ENCODE measurements at places on chromosomes 3 and 15. TPM values are rescaled to one million over a fixed set of nuclear protein-coding genes. Genes with fewer than 3 reads are reported as not detected.
A peak's percentile ranks its signal among the peaks of the same experiment; 100 is the strongest.

DNA sequence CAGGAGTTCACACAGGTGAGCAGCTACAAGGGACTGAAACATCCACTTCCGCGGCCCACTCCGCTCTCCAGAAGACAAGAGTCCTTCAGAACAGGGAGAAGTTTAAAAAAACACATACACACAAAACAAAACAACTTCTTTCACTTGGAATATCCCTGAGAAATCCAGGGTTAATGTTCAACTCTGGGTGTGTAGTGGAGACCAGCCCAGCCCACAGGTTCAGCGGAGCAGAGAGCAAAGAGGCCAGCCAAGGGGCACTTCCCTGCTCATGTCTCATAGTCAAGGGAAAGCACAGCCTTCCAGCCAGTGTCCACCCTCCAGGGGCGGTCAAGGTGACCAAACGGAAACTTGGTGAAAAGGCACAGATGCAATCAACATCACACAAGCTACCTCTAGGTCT lies 41.6 kb downstream of the WNT5A start:
- DNase-seq: peak; percentile 81

GRCh38 chr3:94811836-94812235 lies 749.0 kb downstream of the NSUN3 start:
- no peak for DNase-seq

DNA sequence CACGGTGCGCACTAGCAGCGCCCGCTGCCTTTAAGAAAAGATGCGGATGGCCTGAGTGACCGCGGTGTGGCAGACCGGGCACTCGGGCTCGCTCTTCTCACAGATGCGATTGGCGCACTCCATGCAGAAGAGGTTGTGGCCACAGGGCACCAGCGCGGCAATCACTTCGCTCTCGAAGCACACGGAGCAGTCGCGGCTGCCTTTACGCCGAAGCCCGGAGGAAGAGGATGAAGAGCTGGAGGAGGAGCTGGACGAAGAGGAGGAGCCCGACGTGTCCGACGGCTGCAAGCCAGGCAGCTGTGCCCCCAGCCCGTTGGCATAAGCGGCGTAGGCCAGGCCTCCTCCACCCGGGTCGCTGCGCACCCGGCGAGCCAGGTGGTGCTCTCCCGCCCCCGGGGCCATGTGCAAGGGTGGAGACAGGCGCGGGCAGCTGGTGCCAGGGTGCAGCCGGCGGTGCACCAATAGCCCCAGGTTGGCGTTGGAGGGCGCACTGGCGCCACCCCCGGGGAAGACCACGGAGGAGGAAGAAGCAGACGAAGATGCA lies 2.6 kb downstream of the MEX3B start:
- DNase-seq: no peak

DNA sequence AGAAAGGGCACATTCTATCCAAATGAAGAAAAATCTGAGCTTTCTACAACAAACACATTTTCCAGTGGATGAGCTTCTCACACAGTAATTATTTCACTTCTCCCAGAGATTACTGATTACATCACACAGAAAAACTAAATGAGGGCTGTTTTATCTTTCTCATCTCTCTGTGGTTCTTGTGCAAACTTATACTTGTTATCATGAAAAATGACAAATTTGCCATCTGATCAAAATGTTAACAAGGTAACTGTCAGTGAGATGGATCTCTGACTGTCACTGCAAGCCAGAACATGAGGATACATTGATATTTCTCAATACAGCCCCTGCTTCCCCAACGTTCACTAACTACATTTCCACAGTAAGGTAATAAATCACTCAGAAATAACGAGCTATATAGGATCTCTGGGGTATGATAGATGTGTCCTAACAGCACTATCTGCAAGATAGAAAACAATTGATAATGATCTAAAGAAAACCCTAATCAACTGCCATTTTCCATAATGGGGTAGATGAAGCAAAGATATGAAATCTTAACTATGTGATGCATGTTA lies 829.3 kb upstream of the CFAP20DC start:
- no peak for DNase-seq

- no peak for DNase-seq
Observed at GRCh38 chr3:114418724-114419543, 125.1 kb downstream of the TIGIT start.

DNA sequence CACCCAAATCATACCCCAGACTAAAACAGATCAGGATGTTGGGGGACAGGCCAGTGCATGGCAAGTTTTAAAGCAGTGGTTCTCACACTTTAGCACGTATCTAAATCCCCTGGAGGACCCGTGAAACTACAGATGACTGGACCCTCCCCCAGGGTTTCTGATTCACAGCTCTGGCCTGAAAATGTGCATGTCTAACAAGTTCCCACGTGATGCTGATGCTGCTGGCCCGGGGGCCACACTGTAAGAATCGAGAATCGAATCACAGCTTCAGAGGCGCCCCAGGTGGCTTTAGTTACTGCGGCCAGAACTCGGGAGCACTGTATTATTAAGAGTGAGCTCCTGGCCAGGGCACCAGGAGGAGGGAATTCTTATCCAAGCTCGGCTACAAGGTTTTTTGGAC lies 11.6 kb downstream of the ADAMTS17 start:
- DNase-seq: no peak

DNA sequence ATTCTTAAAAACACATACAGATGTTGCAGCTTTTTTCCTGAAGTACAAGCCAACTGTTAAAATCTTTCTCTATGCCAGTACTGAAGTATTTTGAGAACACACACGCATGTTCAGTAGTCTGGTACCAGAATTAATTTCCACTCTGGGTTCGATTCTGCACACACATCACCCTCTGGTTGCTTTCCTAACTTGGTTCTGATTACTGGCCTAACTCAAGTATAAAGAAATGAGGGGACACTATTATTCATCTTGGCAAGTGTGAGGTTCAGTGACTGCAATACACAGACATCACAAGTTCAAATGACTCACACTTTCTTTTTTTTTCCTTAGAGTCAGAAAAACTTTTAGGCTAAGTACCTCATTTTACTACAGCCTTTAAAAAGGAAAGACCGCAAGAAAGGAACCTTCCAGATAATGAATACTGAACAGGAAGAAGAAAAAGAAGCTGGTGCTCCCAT lies 37.4 kb upstream of the LDHAL6B start:
- no peak for DNase-seq

The CGNL1 gene
- 4.7 TPM for total RNA-seq

DNA sequence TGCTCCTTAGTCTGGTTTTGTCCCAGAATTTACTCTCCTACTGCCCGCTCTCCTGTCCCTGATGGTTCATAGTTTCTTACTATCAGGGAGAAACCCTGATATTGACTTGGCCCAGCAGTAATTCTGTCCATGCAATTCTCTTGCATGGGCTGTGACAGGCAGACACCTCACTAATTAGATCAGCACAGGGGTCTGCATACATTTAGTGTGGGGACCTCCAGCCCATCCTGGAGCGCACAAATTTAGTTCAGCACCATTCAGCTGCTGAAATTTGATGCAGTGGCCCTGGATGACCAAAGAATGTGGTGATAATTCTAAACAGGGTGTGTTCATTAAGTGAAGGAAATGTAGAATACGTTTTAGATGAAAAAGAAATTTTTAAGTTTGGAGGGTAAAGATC lies 555.5 kb upstream of the TBL1XR1 start:
- DNase-seq: no peak

The LYZL4 gene
- not detected for total RNA-seq

The CCR3 gene
- not detected for total RNA-seq

- DNase-seq: peak; percentile 80
Observed at GRCh38 chr3:143644370-143645089, 203.7 kb downstream of the SLC9A9 start.

The A4GNT gene
- not detected for total RNA-seq

The RTP1 gene
- not detected for total RNA-seq

DNA sequence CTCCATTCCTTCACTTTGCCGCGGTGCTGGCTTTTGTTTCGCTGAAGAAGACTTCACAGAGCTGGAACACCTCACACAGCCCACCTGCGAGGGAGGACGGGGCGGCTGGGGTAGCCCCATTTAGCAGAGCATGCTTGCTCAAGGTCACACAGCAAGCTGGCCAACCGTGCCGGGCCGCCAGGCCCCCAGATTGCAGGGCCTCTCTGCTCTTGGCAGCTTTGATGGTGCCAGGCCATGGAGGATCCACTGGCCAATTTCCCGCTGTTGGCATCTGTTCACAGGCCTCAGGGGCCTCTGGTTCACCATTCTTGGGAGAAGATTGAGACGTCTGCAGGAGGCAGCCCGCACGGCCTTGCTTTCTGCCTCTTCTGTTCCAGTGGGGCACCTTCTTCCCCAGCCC lies 77.9 kb upstream of the LINGO1 start:
- DNase-seq: no peak

GRCh38 chr3:29373131-29373680 lies 92.3 kb downstream of the RBMS3 start:
- DNase-seq: no peak

- no peak for DNase-seq
Observed at GRCh38 chr15:59699810-59700431, 10.8 kb upstream of the BNIP2 start.

DNA sequence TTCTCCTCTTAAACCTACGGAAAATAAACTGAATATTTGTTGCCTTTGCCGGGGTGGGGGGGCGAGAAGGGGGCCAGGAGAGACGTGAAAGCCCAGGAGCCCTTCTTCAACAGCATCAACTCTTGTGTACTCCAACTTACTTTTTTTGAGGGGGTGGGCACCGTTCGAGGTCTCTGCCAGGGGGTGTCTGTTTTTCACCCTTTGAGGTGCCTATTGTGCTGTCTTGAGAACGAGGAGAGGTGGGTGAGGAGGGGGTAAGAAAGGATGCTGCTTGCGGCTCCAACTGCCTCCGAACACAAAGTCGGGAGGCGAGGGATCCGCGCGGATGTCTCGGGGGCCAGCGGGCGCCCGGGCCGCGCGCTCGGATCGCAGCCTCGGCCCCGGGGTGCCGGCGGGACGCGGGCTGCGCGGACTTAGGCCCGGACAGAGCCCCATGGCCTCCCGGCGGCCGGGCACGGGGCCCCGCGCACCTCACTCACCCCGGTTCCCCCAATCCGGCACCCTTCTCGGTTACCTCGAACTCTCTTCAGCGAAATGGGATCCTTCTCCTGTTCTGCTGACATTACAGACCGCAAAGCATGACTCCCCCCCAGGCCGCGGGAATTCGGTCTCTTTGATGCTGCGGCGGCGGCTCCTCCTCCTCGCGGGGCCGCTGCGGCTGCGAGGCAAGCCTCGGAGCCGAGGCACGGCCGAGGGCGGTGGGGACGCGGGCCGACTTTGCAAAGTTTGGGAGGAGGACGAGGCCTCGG lies 650 bp downstream of the PYGO1 start:
- peak; percentile 17 for DNase-seq

DNA sequence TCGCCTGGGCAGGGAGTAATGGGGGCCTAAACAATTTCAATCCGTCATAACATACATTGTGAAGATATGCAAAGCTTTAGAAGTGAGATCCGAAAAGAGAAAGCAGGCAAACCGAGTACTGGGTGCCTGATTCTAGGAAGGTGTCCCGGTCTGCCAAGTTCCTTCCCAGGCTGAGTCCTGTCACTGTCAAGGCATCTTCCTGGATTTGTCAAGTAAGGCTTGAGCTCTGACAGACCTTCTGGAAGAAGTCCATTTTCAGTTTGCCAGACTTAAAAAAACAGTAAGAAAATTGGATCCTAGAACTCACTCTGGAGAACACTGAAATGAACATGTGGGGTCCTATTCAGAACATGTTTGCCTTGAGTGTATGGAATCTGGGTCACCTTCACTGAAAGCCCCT lies 253.9 kb downstream of the RORA start:
- DNase-seq: no peak

- DNase-seq: no peak
Observed at GRCh38 chr3:24235121-24235520, 259.5 kb downstream of the THRB start.

- DNase-seq: no peak
Observed at GRCh38 chr15:81182756-81183438, 13.8 kb upstream of the IL16 start.

- DNase-seq: peak; percentile 52
Observed at GRCh38 chr15:74995779-74996765, 709 bp downstream of the SCAMP5 start.

DNA sequence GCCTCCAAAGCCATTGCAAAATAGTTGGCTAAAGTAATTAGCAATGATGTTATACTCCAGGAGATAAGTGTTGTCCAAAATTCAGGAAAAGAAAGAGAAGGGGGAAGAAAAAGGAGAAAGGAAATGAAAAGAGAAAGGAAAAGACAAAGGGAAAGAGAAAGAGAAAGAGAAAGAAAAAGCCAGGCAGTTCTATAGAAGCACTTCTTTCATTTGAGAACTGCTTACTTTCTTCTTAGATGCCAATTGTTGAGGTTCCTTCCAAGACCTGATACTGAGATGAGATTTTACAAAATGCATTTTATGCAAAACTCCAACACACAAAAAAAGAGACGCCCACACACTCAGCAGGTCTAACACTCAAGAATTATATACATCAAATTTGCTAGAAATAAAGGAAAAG lies 298.4 kb downstream of the KCNH8 start:
- no peak for DNase-seq

The IVD gene
- 74.1 TPM for total RNA-seq

The FAM81A gene
- total RNA-seq: 6.4 TPM

GRCh38 chr3:130992344-130992743 lies 34.3 kb downstream of the ASTE1 start:
- no peak for DNase-seq

The SLC24A1 gene
- 5.5 TPM for total RNA-seq

- no peak for DNase-seq
Observed at GRCh38 chr3:179806177-179806576, 153.3 kb downstream of the USP13 start.

GRCh38 chr15:78619022-78619950 lies 1.5 kb downstream of the CHRNA3 start:
- no peak for DNase-seq

- DNase-seq: no peak
Observed at GRCh38 chr3:159852821-159853505, 135.7 kb upstream of the IL12A start.

The SLC15A2 gene
- total RNA-seq: 1.4 TPM

GRCh38 chr15:85758655-85758978 lies 36.1 kb downstream of the KLHL25 start:
- no peak for DNase-seq

DNA sequence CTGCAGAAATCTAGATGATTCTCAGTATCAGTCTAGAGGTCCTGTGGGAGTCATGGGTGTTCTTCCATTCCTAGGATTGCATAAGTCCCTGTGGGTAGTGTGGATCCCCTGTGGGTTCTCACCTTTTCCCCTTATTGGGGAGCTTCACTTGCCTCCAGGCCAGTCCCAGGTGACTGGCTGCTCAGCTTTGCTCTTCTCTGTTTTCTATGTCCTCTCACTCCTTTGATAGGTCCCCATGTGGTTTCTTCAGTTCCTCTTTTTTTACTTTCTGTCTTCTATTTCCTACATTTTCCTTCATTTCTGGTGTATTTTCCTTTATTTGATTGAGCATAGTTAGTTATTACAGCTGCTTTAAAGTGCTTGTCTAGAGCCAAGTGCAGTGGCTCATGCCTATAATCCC lies 10.9 kb downstream of the TEX55 start:
- DNase-seq: no peak

The ADGRG7 gene
- total RNA-seq: 3.2 TPM

GRCh38 chr3:87209111-87209510 lies 18.0 kb upstream of the CHMP2B start:
- DNase-seq: no peak

The C3orf22 gene
- total RNA-seq: not detected
